Dorsolateral prefrontal cortex (tissue), 122 donors: ENCODE measurements at places on chromosomes 1 and 21.

DNA sequence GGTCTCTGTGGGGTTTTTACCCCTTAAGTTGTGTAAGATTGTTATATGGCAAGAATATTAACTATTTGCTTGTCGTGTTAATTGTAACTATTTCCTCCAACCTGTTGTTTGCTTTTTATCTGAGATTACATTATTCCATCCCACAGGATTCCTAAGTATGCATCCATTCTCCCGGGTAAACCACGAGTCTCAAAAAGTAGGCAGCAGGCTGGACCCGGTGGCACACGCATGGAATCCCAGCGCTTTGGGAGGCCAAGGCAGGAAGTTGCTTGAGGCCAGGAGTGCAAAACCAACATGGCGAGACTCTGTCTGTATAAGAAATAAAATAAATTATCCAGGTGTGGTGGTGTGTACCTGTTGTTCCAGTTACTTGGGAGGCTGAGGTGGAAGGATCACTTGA is 12.6 kb upstream of the RSPO1 start:
- DNase-seq: no peak

GRCh38 chr1:165397944-165398343 is 41.4 kb upstream of the LMX1A start:
- DNase-seq: no peak

DNA sequence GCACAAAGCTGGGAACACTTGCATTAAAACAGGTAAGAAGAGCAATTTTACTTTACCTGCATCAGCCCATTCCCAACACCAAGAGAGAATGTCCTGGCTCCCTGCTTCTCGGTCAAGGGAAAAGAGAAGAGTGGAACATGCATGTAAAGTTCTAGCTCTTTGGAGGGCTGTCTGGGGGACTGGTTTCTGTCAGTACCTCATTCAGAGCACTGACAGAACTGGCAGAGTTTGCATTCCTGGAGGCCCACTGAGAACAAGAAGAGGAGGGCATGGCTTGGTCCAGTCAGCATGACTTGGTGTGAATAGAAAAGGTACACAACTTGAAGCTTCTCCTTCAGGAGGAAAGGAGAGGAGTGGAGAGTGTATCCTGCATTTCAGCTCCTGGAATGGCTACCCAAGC is 83.9 kb downstream of the LRRC7 start:
- DNase-seq: no peak

GRCh38 chr1:246897302-246897701 is 34.4 kb downstream of the AHCTF1 start:
- no peak for DNase-seq

DNA sequence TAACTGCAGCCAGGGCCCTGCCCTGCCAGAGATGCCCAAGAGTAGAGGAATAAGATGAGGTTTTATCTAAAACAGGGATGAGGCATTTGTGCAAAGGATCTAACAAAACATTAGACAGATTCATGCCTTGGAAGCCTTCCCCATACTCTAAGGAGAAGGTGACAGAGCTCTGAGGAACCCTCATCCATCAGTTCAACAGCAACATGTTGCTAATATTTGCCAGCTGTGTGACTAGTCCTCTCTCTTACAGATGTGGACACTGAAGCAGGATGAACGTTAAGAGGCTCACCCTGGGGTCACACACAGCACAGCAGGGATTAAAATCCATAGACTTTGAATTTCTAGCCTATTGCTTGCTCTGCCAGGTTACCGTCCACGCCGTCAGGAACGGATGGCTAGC is 99.0 kb downstream of the ZBTB18 start:
- no peak for DNase-seq

GRCh38 chr1:21669258-21670058 is at the start of gene RAP1GAP:
Gene RAP1GAP, minus strand, starts transcription at chr1:21669357. Its CDS starts 49,325 bp downstream, at chr1:21620032.
- DNase-seq: no peak

DNA sequence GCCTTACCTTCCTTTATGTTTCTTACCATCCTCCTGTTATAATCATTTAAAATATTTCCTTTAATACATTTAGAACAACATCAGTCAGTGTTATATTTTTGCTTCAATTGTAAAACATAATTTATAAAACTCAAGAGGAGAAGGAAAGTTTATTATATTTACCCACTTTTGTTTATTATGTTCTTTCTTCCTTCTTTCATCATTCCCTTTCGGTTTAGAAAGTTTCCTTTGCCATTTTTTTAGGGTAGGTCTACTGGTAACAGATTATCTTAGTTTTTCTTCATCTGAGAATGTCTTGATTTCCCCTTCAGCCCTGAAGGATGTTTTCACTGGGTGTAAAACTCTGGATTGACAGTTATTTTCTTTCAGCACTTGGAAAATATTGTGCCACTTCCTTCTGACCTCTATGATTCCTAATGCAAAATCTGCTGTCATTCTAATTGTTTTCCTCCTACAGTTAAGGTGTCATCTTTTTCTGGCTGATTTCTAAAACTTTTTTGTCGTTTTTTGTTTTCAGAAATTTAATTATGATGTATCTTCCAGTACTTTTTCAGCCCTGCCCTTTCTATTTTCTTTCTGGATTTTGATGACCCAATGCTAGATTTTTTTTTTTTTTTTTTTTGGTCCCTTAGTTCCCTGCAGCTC is 25.0 kb downstream of the PTPN22 start:
- no peak for DNase-seq

GRCh38 chr1:9296850-9297249 is 4.2 kb downstream of the SPSB1 start:
- no peak for DNase-seq

- no peak for DNase-seq
Observed at GRCh38 chr1:19647643-19648042, 3.5 kb downstream of the NBL1 start.

GRCh38 chr1:187409341-187409740 is 580.6 kb downstream of the PLA2G4A start:
- DNase-seq: no peak

GRCh38 chr1:159977364-159978106 is 23.5 kb upstream of the SLAMF9 start:
- DNase-seq: no peak

- no peak for DNase-seq
Observed at GRCh38 chr1:91537281-91537986, 36.8 kb downstream of the CDC7 start.

DNA sequence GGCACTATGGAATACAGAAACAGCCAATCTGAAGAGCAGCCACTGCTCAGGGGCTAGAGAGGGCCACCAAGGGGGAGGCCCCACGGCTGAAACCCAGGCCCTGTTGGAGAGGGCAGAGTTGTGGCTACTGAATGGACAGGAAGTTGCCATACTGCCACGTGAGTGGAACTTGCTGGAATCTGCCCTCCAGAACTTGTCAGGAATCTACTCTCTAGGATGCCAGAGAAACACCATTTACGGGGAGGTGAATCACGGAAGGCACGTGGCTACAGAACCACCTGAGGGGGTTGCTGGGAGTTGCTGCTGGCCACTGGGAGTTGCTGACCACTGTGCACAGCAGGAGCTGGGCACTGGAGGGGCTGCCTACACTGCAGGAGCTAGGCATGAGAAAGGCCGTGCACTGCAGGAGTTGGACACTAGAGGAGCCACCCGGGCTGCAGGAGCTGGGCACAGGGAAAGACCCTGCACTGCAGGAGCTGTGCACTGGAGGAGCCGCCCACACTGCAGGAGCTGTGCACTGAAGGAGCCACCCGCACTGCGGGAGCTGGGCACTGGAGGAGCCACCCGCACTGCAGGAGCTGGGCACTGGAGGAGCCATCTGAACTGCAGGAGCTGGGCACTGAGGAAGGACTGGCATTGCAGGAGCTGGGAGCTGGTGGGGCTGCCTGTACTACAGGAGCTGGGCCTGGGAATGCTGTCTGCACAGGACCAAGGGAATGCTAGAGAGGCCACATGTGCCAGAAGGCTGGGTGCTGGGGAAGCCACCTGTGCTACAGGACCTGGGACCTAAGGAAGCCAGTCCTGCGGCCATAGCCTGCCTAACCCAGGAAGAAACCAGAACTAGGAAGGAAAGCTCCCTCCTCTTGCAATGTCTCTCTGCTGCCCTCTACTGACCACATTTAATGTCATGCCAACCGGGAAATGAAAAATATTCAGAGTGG is 343.4 kb downstream of the MATN1 start:
- DNase-seq: no peak

GRCh38 chr1:226938903-226939437 is 1.1 kb upstream of the COQ8A start:
- no peak for DNase-seq

DNA sequence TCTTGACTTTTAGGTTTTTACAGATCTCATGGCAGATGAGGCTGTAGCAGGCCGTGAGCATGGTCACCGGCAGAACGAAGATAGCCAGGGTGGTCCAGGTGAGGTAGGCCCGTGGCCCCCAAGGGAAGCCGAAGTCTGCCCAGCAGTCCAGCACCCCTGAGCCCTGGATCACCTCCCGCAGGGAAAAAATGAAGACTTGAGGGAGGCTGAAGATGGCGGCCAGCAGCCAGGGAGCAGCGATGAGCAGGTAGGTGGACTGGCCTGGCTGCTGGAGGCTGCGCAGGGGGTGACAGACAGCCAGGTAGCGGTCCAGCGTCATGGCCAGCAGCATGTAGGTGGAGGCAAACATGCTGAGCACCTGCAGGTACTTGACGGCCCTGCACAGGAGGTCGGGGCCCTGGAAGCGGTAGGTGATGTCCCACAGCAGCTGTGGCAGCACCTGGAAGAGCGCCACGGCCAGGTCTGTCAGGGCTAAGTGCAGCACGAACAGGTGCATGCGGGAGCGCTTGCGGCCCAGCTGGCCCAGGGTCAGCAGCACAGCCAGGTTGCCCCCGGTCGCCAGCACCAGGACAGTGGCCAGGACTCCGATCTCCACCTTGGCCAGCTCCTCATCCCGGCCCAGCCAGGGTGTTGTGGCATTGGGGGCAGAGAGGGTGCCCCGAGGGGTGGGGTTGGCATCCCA is 856 bp downstream of the AVPR1B start:
- DNase-seq: no peak

GRCh38 chr1:66372522-66373101 is 161.3 kb upstream of the SGIP1 start:
- DNase-seq: no peak

- no peak for DNase-seq
Observed at GRCh38 chr1:166036092-166036491, 130.7 kb downstream of the FAM78B start.

DNA sequence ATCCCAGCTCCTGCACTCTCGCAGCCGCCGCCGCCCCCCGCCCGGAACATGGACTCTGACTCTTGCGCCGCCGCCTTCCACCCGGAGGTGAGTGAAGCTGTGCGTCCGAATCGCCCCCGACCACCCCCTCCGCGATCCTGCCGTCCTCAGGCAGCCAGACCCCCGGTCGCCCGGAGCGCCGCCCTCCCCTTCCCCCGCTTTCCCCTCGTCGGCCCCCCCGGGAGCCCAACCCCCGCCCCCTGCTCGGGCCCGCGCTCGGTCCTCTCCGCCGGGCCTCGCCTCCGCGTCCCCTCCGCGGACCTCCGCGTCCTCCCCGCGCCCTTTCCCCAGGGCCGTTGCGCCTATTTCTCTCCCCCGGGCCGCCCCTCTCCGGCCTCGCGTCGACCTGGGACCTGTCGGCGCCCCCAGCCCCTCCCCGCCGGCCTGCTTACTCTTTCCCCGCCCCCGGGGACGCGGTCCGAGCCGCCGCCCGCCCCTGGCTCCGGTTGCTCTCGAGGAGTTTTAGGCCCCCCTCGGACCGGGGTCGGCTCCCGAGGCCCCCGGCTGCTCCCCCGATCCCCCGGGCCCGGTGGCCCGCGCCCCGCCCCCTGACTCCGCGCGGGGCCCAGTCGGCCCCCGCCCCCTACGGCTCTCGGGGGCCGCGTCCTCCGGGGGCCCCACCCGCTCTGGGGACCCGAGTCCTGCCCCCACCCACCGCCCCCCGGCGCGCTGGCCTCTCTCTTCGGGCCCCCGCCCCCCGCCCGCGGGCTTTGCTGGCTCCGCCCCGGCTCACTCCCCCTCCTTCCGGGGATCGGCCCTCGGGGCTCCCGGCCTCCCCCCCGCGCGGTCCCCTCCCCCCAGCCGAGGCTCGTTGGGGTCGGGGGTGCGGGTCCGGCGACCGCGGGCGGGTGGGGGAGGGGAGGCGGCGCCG is 743 bp downstream of the PHF13 start:
- no peak for DNase-seq
